Gastrocnemius medialis (tissue), 4 donors: ENCODE measurements at places on chromosomes 6 and 20. TPM values are rescaled to one million over a fixed set of nuclear protein-coding genes. Genes with fewer than 3 reads are reported as not detected.

DNA sequence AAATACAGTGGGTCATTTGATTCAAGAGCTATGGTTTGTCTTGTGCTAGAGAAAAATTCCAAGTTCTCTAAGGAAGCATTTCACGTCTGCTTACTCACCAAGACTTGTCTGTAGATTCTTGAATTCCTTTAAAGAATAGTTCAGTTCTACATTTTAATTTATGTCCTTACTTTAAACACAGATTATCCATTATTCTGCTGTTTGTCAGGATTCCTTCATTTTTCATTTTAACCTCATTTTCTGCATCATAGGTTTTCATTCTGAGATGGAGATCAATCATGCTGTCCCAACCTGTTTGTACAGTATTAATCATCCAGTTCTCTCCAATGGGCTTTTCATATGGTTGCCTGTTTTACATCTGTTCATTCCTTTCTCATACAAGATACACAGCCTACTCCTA is 24.5 kb upstream of the POPDC3 start:
- no peak for DNase-seq
- H3K27me3 ChIP-seq = no peaks in the 10 kb centered on the region

DNA sequence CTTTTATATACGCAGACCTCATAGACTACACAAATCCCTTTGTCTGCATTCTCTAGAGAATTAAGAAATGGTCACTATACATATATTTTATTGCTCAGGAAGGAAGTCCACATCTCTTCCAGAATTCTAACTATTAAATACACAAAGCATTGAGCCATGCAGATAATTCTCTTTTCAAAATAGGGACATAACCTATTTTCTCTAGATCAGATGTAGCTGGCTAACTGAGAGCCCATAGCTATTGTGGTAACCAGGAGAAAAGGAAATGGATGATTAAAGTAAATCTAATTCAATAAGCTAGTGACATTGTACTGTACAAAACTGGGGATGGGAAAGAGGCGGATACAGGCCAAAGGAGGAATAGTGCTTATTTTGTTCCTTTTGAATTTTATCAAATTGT is 137.2 kb downstream of the BACH2 start:
- no peak overlapping the region for H3K27ac ChIP-seq
- H3K36me3 ChIP-seq = no peaks in the 10 kb centered on the region
- H3K27me3 ChIP-seq = no peaks in the 10 kb centered on the region
- no peak overlapping the region for H3K4me3 ChIP-seq

DNA sequence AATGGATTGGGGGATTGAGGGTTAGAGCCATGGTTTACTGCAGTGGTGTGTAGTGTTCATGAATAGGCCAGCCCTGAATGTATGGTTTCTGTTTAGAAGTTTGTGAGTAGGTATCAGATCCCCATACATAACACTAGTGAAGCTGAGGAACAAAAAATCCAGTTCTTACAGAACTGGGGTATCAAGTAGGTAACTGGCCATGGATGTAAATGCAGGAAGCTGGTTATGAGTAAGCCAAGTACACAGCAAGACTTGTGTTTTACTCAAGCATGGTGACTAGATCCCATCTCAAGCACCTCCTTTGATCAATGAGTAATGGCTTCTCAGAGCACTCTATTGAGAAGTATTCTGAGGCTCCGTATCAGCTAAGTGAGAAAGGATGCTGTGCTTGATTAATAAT is 613.7 kb upstream of the FLRT3 start:
- H3K27ac ChIP-seq = no peak overlapping the region
- H3K4me1 ChIP-seq = peaks cover 5% of the 10 kb centered on the region
- H3K4me3 ChIP-seq = no peak overlapping the region
- no peak for DNase-seq

DNA sequence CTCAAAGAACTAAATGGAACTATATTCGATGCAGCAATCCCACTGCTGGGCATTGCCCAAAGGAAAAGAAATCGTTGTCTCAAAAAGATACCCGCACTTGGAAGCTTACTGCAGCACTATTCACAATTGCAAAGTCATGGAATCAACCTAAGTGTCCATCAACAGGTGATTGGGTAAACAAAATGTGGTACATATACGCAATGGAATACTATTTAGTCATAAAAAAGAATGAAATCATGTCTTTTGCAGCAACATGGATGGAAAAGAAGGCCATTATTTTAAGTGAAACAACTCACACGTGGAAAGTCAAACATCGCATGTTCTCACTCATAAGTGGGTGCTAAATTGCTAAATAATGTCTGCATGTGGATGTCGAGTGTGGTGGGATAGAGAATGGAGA is 70.9 kb upstream of the MPC1 start:
- H3K4me1 ChIP-seq = no peaks in the 10 kb centered on the region
- H3K4me3 ChIP-seq = no peak overlapping the region
- H3K27me3 ChIP-seq = no peaks in the 10 kb centered on the region
- H3K27ac ChIP-seq = no peak overlapping the region

DNA sequence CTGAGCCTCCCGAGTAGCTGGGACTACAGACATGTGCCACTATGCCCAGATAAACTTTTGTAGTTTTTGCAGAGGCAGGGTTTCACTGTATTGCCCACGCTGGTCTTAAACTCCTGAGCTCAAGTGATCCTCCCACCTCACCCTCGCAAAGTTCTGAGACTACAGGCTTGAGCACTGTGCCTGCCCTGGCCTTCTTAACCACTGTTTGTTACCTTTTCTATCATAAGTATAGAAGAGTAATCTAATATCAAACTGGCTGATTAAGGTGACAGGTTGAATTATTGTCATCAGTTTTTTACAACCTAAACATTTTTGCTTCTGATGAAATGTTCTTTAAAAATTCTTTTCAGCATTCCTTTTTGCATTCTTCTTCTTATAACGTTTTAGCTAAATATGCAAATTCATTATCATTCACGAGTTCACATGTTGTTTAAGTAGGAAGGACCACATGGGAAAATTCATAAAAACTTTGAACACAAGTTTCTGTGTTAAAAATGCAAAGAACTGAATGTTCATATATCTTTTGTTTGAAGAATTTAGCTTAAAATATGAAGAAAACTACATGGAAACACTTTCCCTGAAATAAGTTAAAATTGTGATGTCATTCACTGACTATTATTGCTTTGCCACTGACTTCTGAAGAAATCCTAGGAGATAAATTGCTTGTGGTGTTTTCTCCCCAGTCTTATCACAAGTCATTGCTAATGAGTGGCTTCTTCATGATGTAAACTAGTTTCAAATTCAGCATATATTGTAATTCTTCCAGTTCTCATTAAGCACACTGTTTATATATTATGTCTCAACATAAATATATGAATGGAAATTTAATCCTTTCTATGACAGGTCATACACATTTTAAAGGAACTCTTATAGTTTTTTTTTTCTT is 106.7 kb downstream of the ADGRB3 start:
- no peak overlapping the region for H3K27ac ChIP-seq
- no peak for DNase-seq
- H3K4me1 ChIP-seq = no peaks in the 10 kb centered on the region

GRCh38 chr20:53330601-53331140 is 263.0 kb downstream of the ZNF217 start:
- DNase-seq = no peak
- no peak overlapping the region for H3K4me3 ChIP-seq
- H3K27ac ChIP-seq = no peak overlapping the region
- H3K4me1 ChIP-seq = peaks cover under 1% of the 10 kb centered on the region
- no peaks in the 10 kb centered on the region for H3K27me3 ChIP-seq

- DNase-seq = no peak
- no peaks in the 10 kb centered on the region for H3K27me3 ChIP-seq
- H3K36me3 ChIP-seq = no peaks in the 10 kb centered on the region
- H3K4me1 ChIP-seq = no peaks in the 10 kb centered on the region
- H3K27ac ChIP-seq = peak overlapping the region; percentile 11
Measured at GRCh38 chr6:140051521-140052512, 677.4 kb upstream of the CITED2 start.

- H3K4me1 ChIP-seq = peaks cover 15% of the 10 kb centered on the region
- H3K27ac ChIP-seq = peak overlapping the region; percentile 62
Measured at GRCh38 chr6:106739387-106739786, 110.0 kb downstream of the QRSL1 start.

GRCh38 chr6:149337320-149337719 is 19.8 kb downstream of the TAB2 start:
- no peak overlapping the region for H3K27ac ChIP-seq
- H3K27me3 ChIP-seq = no peaks in the 10 kb centered on the region
- H3K4me1 ChIP-seq = peaks cover 89% of the 10 kb centered on the region
- H3K4me3 ChIP-seq = no peak overlapping the region

DNA sequence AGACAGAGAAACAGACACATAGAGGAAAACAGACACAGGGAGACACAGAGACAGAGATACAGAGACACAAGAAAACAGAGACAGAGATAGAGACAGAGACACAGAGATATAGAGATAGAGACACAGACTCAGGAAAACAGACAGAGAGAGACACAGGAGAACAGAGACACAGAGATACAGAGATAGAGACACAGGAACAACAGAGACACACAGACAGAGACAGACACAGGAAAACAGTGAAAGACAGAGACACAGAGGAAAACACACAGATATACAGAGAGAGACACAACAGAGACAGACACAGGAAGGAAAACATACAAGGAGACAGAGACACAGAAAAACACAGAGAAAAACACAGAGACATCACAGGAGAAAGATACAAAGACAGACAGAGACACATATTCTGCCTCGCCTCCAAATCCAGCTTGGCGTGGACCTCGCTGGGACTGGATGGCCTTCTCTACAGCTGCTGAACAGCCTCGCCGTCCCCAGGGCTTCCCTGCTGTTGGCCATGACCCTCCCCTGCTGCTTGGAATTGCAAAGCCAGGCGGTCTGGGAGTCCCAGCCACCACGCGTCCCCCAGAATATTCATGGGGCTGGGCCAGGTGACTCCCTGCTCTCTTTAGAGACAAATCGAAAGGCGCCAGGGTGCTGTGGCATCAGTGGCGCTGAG is 36.8 kb downstream of the NTSR1 start:
- H3K27me3 ChIP-seq = peaks cover 30% of the 10 kb centered on the region
- no peak overlapping the region for H3K4me3 ChIP-seq

DNA sequence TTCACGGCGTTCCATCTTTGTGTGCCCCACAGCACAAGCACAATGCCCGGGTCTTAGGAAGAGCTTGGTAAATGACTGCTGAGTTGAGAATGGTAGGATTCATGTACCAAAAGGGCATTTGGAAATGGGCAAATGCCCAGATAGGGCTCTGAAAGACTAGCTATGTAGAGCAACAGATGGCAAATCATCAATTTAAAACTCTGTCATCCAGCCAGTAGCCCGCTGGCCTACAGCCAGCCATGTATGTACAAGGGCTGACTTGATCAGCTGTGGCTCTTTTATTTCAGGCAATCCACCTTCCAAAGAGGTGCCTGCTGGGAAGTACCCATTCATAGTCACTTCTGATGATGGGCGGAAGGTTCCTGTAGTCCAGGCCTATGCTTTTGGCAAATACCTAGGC is 35.1 kb downstream of the NT5E start:
- H3K4me3 ChIP-seq = no peak overlapping the region
- no peak overlapping the region for H3K27ac ChIP-seq
- no peaks in the 10 kb centered on the region for H3K4me1 ChIP-seq
- H3K36me3 ChIP-seq = no peaks in the 10 kb centered on the region
- DNase-seq = no peak
- no peaks in the 10 kb centered on the region for H3K27me3 ChIP-seq

- peaks cover 63% of the 10 kb centered on the region for H3K36me3 ChIP-seq
Measured at GRCh38 chr20:433300-433975, 25.3 kb downstream of the RBCK1 start.

- no peaks in the 10 kb centered on the region for H3K4me1 ChIP-seq
- H3K27ac ChIP-seq = no peak overlapping the region
- no peak overlapping the region for H3K4me3 ChIP-seq
- peaks cover 29% of the 10 kb centered on the region for H3K36me3 ChIP-seq
- no peak for DNase-seq
- no peaks in the 10 kb centered on the region for H3K27me3 ChIP-seq
Measured at GRCh38 chr6:56570413-56571359, 72.0 kb downstream of the DST start.

DNA sequence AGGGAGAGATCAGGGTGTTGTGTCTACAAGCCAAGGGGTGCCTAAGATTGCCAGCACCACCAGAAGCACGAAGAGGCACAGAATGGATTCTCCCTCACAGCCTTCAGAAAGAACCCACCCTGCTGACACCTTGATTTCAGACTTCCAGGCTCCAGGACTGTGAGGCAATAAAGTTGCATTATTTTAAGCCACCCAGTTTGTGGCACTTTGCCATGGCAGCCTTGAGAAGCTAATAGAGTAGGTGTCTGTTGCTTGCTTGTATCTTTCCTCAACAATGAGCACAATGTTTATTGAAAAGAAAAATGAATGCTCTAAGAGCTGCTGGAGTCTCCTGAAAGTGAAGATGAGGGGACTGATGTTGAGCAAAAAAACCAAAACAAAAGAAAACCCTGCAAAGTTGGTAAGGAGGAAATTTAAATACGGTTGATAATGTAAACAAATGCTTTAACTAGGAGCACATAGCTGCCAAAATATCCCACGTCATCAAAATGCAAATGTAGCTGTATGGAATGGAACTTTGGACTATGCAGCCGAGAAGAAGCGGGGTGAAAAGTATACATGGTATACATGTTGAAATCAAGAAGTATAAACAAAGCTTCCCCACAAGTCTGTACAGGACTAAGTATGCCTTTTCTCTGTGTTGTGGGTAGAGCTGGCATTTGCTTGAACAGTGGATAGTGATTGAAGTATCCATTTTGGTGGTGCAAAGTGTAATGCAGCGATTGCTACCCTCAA is 8.0 kb downstream of the IL20RA start:
- no peak overlapping the region for H3K27ac ChIP-seq
- no peaks in the 10 kb centered on the region for H3K36me3 ChIP-seq
- H3K4me1 ChIP-seq = no peaks in the 10 kb centered on the region
- H3K4me3 ChIP-seq = no peak overlapping the region
- no peak for DNase-seq
- H3K27me3 ChIP-seq = no peaks in the 10 kb centered on the region

GRCh38 chr6:121664158-121664557 is 228.7 kb downstream of the GJA1 start:
- no peaks in the 10 kb centered on the region for H3K27me3 ChIP-seq
- H3K4me1 ChIP-seq = no peaks in the 10 kb centered on the region
- no peak overlapping the region for H3K4me3 ChIP-seq
- no peaks in the 10 kb centered on the region for H3K36me3 ChIP-seq

- H3K36me3 ChIP-seq = no peaks in the 10 kb centered on the region
- H3K27ac ChIP-seq = no peak overlapping the region
- H3K27me3 ChIP-seq = no peaks in the 10 kb centered on the region
- no peak overlapping the region for H3K4me3 ChIP-seq
Measured at GRCh38 chr20:9269280-9269971, 200.5 kb downstream of the PLCB4 start.

DNA sequence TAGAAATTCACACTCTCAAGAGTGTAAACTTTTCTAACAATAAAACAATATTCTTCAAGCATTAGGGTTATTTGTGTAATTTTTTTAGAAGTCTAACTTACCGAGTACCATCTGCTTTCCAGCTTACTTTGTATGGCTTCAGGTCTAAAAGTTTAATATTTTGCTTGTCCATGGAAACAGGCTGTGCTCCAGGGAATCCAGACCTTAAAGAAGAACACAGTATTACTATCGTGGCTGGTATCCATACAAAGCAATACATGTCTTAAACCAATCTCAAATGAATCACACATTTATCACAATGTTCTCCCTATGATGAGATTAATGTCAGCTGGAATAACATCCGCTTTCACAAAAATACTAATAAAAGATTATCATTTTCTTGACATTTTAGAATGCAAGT is 73.0 kb downstream of the RNGTT start:
- H3K4me1 ChIP-seq = no peaks in the 10 kb centered on the region
- H3K4me3 ChIP-seq = no peak overlapping the region
- H3K27me3 ChIP-seq = no peaks in the 10 kb centered on the region
- H3K27ac ChIP-seq = no peak overlapping the region
- DNase-seq = no peak

The SAMHD1 gene
- 70.2 TPM for total RNA-seq

The SLC44A4 gene
- not detected for total RNA-seq

The DDAH2 gene
- 16.1 TPM for total RNA-seq

The BPIFB2 gene
- total RNA-seq = not detected

The WASF1 gene
- total RNA-seq = 0.41 TPM

The C6orf118 gene
- total RNA-seq = not detected

The EDEM2 gene
- 9.9 TPM for total RNA-seq
